ENCODE measurements at places on chromosomes 3 and 15. TPM values are rescaled to one million over a fixed set of nuclear protein-coding genes. Genes with fewer than 3 reads are reported as not detected.

RBPMS2 gene
- 185 TPM for total RNA-seq

GPR149 gene
- total RNA-seq: not detected

DNA sequence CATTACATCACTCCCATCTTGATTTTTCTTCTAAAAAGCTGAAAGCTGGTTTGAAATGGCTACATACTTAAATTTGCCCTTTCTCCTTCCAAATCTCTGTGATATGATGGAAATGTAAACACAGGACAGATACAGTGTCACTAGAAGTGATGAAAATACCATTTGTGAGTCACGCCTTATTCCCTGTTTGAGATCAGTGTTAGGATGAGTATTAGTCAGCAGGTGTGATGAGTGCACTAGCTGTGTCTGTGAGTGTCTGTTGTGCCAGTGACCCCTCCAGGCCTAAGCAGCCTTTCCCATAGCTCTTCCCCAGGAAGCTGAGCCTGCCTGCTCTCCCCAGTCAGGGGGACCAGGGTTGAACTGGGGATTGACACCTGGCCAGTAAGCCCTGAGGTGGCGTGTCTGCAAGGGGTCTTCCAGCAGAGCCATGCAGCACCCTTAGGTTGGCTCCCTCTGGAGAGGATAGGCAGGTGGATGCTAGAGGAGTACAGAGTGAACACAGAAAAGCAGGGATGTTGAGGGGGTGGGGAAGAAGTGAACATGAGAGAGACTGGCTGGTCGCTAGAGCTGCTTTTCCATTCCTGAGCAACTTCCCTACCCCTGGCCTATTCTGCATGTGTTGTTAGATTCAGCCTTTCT lies 92.0 kb downstream of the PDE8A start:
- no peak for DNase-seq

- DNase-seq: no peak
These were observed 15.2 kb upstream of the CLEC3B start for GRCh38 chr3:45010811-45011333.

All from H9 (cell line).